C1 segment of cervical spinal cord (tissue), 14 donors: ENCODE measurements at places on chromosomes 7 and 10.

DNA sequence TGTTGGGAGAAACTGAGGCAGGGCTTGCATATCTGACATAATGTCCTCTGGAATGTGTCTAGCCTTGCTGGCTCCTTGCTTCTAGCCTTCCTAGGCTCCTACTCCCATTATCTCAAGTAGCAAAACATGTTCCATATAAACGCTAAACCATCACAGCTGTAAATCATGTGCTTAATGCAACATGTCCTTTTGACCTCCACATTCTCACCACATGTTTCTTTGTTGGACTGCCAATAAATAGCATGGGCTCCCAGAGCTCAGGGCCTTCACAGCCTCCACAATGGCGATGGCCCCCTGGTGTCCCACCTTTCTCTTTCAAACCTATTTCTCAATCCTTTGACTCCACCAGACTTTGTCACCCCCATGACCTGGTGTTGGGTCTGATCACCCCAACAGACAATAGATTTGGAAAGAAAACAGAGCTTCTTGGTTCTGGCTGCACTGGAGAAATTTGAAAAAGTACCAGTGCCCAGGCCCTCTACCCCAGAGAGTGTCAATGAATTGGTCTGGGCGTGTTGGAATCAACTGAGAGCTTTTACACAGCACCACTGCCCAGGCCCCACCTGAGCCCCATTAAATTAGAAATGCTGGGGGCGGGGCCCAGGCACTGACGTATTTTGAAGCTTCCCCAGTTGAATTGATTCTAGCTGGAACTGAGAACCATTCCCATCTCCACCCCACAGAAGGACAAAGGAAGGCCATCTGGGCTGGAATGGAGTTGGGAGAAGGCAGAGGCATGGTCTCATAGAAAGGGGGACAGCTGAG lies 41.3 kb upstream of the GGCT start:
- DNase-seq: no peak

GRCh38 chr10:113650172-113650571 lies 13.7 kb downstream of the NRAP start:
- DNase-seq: no peak

- DNase-seq: no peak
Observed at GRCh38 chr10:112815269-112816032, 134.6 kb upstream of the TCF7L2 start.

- no peak for DNase-seq
Observed at GRCh38 chr7:82964150-82964882, 198.4 kb downstream of the PCLO start.

- DNase-seq: no peak
Observed at GRCh38 chr7:12625836-12626235, 55.3 kb downstream of the SCIN start.
